Ecto neural progenitor cell (in vitro differentiated cells): ENCODE measurements at places on chromosomes 4 and X.

DNA sequence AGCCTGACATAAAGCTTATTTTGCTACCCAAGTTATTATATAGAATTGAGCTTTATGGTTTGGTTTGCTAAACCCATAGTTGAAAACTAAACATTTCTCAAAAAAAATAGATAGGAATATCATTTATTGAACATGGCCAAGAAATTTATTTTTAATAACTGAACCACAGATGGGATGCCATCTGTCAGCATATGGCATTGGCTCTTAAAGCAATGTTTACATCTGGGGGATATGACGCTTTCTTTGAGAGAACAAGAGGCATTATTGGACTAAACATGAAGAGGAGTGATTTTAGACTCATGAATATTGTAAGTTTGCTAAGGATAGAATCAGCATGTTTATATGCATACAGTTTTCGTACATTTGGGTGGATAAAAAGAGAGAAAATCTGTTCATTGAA is 132.6 kb upstream of the SLIT2 start:
- DNase-seq: no peak

GRCh38 chr4:177968817-177969442 is 526.7 kb upstream of the AGA start:
- no peak for DNase-seq

GRCh38 chr4:188295899-188296298 is 156.7 kb downstream of the TRIML1 start:
- DNase-seq: no peak

- DNase-seq: no peak
Measured at GRCh38 chrX:153433161-153433680, 12.6 kb downstream of the TREX2 start.

DNA sequence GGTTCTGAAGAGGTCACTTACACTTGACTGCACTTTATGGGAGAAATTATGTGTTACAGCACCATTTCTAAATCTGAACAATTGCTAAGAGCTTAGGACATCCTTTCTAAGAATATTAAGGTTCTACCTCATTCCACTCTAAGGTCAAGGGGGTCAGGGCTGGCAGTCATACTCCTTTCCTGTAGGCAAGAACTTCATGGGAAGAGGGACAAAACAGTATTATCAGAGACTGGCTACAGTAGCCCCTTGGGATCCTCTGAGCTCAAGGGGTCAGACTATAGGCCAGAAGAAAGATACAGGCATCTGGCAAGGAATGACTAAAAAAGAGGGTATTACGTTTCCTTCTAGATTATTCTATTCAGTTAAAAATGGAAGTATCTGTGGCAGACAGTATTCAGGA is 115.1 kb downstream of the RASL11B start:
- no peak for DNase-seq

GRCh38 chr4:77001907-77002306 is 52.4 kb downstream of the SEPTIN11 start:
- no peak for DNase-seq

- no peak for DNase-seq
Measured at GRCh38 chr4:147765121-147765529, 33.2 kb downstream of the ARHGAP10 start.

DNA sequence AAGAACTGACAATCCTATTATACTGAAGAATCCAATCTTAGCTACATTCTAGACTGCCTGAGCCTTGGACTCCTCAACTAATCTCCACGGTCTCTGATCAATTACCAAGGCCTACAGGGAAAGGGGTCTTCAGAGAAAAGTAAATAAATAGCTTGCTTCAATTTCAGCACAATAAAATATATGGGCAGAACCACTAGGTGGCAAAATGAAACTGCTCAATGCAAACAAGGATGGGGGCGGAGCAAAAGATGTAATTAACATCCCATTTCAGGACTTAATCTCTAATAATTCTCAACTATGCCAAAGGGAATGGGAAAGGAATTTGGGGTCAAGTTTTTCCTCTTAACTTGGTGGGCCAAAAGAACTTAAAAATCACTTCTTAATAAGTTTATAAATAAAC is 78.4 kb upstream of the MAP3K15 start:
- DNase-seq: no peak

DNA sequence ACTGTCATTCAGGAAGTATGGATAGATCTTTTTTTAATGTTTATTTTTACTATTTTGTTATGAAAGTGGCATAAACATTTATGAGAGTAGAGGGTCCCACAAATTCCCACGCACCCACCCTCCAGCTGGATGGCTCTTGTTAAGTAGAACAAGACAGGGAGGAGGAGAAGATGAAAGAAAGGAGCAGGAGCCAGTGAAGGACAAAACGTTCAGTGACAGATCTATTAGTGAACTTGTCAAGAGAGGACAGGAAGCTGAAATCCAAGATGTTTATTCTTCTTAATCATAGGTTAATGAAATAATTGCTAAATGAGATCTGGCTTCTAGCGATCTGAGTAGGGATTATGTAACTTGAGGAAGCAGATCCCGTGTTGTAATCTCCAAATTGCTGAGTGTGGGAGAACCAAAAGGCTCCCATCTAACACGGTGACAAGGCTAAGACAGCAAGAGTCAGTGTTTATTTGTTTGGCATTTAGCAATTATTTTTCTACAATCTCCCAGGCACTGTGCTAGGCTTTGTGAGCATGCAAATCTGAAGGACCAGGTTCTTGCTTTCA is 162.5 kb downstream of the SHROOM3 start:
- no peak for DNase-seq

DNA sequence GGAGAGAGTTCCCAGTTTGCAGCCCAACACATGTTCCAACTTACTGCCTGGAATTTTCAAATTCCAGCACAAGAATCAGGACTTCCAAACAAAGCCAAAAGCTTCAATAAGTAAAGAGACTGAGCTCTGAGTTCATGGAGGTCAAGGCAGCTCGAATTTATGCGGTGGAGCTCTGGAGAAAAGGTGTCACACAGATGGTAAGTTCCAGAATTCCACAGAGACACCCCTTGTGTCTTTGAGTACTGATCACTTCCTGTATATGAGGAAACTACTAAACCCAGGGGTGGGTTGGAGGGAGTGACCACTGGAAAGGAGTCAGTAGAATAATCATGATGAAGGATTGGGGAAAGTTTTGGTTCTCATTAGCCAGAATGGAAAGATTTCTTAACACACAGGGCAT is 118.5 kb upstream of the GUCY1A1 start:
- DNase-seq: no peak

GRCh38 chr4:59195839-59196238 is 2004.3 kb upstream of the ADGRL3 start:
- DNase-seq: no peak

- DNase-seq: peak; percentile 57
Measured at GRCh38 chrX:39519030-39519488, 578.7 kb downstream of the BCOR start.

- DNase-seq: no peak
Measured at GRCh38 chr4:57162499-57163019, 52.4 kb upstream of the IGFBP7 start.

DNA sequence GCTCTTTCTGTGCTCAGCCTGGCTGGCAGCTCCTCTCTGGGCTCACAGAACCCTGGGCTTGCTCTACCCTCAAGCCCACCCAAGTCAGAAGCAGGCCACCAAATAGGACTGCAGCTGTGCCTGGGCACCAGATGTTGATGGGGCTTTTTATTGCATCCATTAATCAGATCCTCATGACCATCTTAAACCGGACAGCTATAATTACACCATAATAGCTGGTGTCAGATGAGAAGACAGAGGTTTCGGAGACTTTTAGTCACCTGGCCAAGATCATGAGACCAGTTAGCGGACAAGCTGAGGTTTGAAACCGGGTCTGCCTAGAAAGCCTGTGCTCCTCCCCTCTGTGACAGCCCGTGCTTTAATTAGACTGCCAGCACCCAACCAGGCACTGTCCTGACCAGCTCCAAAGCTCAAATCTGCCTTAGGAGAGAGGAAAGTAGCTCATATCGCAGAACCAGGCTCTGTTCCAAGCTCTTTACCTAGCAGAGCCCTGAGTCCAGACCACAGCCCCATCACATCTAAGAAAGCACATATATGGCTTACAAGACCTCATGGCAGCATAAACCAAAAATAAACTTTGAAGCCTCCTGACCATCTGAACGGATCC is 88.9 kb downstream of the JAKMIP1 start:
- no peak for DNase-seq

GRCh38 chrX:112085149-112085548 is 2.6 kb upstream of the TRPC5 start:
- DNase-seq: no peak

DNA sequence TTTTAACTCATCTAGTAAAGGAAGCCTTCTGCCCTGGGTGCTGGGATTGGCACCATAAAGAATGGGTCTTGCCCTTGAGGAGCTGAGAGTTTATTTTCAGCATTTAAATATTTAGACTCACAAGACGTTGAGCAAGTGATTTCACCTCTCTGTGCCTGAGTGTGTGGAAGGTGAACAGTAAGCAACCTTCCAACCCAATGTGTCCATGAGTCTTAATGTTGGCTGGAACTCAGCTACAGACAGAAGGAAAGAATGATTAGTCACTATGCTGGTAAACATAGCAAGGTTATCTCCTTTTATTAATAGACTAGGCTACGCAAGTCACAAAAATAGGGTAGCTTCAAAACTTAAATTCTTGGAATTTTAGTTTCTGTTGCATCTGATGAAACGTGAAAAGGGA is 277.4 kb upstream of the GATB start:
- DNase-seq: no peak

DNA sequence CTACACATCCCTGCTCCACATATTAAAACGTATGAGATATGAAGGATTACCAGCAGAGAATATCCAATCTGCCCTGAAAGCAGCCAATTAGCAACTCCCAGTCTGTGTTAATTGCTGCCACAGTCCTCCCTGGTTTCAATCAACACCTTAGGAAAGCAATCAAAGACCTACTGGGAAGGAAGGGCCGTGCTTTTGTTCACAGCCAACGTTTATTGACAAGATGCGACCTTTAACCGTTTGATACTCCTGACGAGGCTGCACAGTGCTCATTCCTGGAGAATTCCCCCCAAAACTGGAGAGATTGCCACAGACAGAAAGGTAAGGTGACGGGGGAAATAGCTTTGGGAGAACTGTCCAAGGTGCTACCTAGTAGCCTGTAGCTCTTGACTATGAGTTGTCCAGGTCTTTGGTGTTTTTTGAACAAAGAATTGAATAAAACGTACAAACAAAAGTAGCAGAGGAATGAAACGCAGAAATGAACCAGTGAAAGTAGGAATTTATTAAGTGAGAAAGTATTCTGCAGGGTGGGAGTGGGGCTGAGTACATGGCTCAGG is 596.5 kb downstream of the NLGN4X start:
- DNase-seq: no peak

GRCh38 chrX:404656-405055 is 17.9 kb upstream of the PPP2R3B start:
- no peak for DNase-seq

GRCh38 chr4:55359397-55359916 is 13.4 kb downstream of the SRD5A3 start:
- DNase-seq: no peak

DNA sequence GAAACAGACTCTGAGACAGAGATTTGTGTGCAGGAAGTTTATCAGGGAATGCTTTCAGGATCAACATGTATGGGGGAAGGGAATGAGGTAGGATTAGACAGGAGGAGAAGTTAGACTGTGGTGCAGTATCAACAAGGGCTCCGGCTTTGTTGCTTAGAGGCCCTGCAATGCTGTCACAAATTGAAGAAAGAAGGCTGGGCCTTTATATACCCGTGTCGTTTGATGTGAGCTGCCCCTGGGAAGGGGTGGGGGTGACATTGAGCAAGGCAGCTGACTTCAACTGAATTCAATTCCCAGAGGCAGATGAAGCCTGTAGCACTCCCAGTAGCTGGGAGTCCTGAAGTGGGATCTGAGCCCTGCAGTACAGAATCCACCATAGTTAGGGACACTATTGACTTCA is 29.5 kb upstream of the USP9X start:
- no peak for DNase-seq

GRCh38 chr4:118762155-118762554 is 73.8 kb downstream of the SEC24D start:
- no peak for DNase-seq

GRCh38 chrX:40476958-40477357 is 103.8 kb upstream of the ATP6AP2 start:
- DNase-seq: no peak

DNA sequence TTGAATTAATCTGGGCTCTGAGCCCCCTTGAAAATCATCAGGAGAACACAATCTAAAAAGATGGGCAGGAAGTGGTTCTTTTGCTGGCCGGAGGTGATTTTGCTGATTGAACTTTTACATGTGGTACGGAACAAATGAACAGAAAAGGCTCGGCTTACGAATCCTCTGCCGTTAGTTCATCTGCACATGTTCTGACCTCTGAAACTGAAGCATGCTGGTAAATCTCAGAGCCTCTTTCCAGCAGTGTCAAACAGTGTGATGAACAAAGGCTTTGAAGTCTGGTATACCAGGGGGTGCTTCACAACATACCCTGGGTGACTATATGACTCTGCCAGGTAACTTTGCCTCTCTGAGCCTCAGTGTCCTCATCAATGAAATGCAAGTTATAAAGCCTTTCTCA is 194.2 kb upstream of the C1QTNF7 start:
- DNase-seq: no peak

- no peak for DNase-seq
Measured at GRCh38 chr4:73730292-73730691, 10.1 kb upstream of the CXCL8 start.

- DNase-seq: no peak
Measured at GRCh38 chr4:53886090-53886489, 178.3 kb downstream of the CHIC2 start.

- DNase-seq: no peak
Measured at GRCh38 chr4:187656959-187657358, 338.6 kb upstream of the ZFP42 start.

DNA sequence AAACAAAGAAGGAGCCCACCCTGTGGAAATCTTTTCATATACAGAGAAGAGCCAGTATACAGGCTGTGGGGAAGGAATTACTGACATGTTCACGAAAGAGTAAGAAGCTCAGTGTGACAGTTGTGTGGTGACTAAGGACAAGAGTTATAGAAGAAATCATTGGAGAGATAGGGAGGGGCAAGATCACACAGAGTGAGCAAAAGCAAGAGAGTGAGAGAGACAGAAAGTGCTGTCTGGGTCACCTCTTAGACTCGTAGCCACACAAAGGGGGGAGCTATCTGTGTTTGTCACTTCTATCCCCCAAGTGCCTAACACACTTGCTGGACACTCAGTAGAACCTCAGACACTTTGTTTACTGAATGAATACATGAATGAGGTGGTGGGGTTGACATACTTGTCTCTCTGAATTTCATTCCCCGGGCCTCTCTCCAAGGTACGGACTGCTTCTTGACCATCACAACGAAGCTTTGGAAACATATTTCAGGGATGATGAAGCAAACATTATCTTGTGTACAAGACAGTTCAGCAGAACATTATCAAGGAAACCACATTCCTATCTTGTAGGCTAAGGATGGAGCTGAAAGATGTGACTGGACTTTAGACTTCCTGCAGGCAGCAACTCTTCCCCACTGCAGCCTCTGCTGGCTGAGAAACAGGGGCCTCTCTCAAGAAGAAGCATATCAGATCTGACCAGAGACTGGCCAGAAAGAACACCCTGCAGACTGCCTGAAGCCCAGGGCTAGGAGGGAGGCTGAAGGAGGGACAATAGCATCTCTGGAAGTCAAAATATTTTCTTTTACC is 168.2 kb downstream of the AMELX start:
- no peak for DNase-seq

- DNase-seq: no peak
Measured at GRCh38 chr4:19809989-19810388, 441.7 kb upstream of the SLIT2 start.
